ENCODE measurements at places on chromosomes 3 and 15. TPM values are rescaled to one million over a fixed set of nuclear protein-coding genes. Genes with fewer than 3 reads are reported as not detected.

DNA sequence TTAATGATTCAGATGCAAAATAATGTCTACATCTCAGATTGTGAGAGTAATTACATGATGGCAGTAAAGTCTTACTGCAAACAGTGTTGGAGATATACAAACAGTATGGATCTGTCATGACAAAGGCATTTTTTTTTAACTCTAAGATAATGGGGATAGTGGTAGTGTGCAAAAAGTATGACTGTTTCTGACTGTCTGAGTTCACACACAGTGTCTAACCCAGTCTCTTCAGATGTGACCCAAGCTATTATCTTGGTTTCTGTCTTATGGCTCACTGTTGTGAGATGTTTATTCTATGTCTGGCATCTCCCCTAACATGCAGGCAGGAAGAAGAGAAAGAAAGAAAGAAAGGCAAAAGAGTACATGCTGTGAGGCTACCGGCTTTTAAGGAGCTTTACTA lies 17.0 kb downstream of the RPL39L start:
- DNase-seq: no peak

- DNase-seq: no peak
Observed at GRCh38 chr3:78091478-78092119, 1051.7 kb downstream of the ROBO2 start.

- DNase-seq: no peak
Observed at GRCh38 chr3:120765830-120766493, 23.4 kb downstream of the GTF2E1 start.

- no peak for DNase-seq
Observed at GRCh38 chr3:38332201-38332600, 14.4 kb upstream of the XYLB start.

DNA sequence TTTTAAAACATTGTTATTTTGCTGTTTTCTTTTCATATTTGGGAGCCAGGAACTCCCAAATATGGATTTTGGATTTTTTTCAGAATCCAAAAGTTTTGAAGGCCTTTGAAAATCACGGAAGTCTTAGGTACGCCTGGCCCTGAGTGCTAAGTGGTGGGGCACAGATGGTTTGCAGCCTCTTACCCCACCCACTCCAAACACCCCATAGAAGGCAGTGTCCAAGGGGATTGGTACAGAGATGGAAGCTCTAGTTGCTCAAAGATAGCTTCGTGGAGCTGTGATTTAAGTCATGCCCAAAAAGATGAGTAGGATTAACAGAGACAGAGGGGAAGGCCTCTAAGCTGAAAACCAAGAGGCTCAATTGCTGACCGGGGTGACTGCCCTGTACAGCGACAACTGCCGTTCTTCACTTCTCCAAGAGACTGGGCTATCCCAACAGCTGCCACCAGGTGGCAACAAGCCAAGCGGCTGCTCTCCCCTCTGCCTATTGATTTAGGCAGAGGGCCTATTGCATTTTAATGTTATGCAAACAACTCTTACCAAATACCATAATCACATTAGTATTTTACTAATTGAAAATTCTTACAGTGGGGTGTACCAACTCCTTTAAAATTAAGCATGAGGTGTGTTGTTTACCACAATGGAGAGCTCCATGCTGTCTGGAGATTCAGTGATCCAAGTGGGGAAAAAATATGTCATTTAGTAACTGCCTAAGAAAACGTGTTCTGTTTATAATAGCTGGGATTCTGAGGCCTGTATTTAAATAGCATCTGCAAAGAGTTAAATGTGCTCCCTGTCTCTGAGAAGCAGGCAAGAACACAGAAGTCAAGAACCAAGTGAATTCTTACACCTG lies 64.0 kb upstream of the C15orf61 start:
- DNase-seq: peak; percentile 85

The NBEAL2 gene
- 86.9 TPM for total RNA-seq

The CHL1 gene
- not detected for total RNA-seq

The FAM81A gene
- 1.0 TPM for total RNA-seq

DNA sequence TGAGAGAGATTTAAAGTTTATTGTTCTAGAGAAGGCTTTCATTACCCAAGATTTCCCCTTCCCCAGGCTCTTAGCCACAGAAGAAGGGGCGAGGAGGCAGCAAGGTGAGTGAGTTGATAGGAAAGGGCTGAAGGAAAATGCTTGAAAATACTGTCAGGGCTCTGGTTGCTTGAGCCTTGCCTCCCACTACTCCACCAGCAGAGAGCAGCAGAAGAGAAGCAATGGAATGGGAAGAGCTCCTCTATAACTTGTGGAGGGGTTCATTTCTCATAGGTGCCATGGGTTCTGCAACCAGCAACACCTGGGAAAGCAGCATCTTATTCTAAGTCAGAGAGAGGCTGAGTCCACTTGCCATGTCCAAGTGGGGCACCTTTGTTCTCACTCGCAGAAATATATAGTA lies 184.0 kb upstream of the CNTN6 start:
- DNase-seq: no peak

DNA sequence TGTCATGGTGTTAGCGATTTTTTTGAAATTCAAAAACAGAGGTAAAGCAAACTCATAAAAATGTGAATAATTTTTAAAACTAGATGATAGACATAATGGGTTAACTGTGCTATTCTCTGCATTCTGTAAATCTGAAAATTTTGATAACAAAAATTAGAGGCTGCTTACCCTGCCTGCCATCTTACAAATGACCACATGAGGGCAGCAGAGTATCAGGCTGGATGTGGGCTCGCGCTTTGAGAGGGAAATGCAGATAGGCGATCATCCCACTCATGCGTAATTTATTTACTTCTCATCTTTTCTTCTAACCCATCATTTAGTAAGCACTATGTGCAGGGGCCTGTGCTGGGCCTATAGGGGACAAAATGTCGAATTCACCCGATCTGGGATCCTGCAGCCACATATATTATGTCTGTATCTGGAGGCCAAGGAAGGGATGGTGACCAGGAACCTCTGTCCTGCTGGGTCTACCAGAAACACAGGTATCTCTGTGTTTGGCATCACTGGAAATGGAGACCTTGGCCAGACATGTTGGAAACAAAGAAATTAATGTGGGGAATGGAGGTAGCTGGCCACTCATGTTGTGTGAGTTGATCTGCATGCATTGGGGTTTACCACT lies 7.8 kb upstream of the RAD18 start:
- peak; percentile 84 for DNase-seq

GRCh38 chr3:43620831-43621655 lies 768 bp downstream of the ANO10 start:
- peak; percentile 29 for DNase-seq

GRCh38 chr3:41488501-41488900 lies 289.2 kb downstream of the CTNNB1 start:
- DNase-seq: no peak

The SPATA12 gene
- not detected for total RNA-seq

- no peak for DNase-seq
Observed at GRCh38 chr3:156681002-156681401, 6.6 kb downstream of the TIPARP start.

The PDCD7 gene
- 29.9 TPM for total RNA-seq

The SKOR1 gene
- 1.1 TPM for total RNA-seq

GRCh38 chr3:144052275-144052674 lies 80.7 kb downstream of the DIPK2A start:
- DNase-seq: no peak

DNA sequence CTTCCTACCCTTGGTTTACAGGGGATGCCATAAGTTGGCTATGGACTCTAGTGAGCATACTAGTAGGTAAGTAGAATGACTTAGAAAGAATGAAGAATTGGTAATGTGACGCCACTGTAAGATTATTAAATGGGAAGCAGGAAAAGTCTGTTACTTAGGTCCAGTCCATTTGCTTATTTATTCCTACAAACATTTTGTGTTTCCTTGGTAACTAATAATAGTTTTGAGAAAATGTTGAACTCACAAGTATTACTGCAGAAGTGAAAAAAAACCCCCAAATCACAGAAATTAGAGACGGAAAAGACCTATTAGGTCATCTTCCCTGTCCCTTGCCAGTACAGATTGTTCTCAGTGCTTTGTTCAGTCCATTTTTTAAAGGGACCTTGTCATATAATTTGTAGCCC lies 63.5 kb downstream of the CMSS1 start:
- DNase-seq: no peak

DNA sequence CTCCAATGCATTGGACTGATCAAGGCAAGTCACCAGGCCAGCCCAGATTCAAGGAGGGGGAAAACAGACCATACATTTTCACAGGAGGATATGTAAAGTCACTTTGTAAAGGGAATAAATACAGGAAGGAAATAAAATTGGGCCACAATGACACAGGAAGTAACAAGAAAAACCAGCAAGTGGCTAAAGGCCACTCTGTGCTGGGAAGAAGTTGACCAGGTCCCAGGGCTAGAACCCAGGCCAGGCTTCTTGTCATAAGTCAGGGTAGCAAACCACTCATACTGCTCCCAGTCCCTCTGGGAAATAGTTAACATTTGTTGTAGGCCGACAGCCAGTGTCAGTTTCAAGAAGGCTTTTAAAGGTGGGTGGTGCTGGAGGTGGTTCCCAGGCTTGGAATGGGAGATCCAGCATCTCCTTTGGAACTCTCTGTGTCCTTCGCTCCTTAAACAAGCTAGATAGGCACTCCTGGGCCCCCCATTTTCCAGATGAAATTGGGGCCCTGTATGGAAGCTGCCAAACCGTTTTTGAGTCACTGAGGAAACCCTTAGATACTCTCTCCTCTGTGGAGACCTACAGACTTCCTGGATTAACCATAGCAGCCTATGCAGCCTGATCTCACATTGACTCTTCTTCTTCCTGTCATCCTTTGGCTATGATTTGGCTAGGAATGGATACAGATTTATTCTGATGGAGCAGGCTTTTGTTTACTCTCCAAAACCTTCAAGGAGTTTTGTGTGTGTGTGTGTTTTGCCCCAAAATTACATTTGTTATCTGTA lies 14.7 kb upstream of the EDC3 start:
- no peak for DNase-seq

The TGM4 gene
- total RNA-seq: 0.09 TPM

GRCh38 chr15:83209333-83209732 lies 1.7 kb upstream of the HDGFL3 start:
- DNase-seq: no peak

The HTR3E gene
- not detected for total RNA-seq

DNA sequence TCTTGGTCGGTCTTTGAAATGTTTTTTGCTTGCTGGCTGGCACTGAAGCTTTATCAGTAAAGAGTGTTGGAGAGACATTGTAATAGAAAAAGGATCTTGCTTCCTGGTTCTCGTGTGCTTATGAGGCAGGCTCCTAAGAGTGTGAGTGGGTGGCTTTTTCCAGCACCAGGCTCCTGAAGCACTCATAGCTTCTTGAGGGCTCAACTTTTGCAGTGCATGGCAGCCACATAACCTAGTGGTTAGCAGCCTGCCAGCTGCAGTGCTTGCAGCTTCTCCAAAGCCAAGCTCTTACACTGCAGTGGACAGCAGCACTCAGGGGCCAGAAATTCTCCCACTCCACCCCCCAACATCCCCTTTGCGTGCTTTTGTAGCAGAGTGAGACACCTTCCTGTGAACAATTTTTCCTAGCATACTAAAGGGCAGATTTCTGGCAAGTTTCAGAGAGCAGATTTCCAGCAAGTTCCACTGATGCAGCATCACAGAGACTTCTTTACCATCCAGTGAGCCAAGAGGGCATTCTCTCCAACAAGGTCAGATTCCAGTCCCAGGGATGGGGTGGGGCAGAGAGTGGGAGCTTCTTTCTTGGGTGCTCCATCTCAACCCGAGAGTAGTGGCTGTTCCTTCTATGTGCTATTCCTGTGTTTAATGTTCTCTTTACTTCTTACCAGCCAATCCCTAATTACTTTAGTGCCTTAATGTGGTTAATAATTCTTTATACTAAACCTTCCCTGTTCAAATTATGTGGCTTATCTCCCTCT lies 15.8 kb upstream of the ARHGEF26 start:
- DNase-seq: no peak

The COPG1 gene
- 172 TPM for total RNA-seq

Measured in mesothelial cell of epicardium (in vitro differentiated cells).